Adipocyte (in vitro differentiated cells): ENCODE measurements at places on chromosomes 5 and 9.
A peak's percentile ranks its signal among the peaks of the same experiment; 100 is the strongest.

DNA sequence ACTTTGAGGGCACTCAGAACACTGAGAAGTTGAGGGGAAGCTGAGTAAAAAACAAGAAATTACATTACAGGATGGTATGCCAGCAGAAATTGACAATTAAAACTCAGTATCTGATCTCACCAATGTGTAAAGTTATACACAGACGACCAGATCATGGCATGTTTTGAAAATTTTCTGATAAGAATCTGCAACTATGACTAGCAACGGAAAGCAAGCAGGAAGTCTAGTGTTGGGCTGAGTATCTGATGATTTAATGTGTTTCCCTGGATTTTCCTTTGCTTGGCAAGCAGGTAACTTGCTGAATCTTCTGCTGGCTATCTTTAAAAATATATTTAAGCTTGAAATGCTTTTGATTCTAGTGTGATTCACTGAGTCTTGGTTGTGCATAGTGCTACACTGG, 5.2 kb upstream of the GCNT4 start:
- DNase-seq: no peak

DNA sequence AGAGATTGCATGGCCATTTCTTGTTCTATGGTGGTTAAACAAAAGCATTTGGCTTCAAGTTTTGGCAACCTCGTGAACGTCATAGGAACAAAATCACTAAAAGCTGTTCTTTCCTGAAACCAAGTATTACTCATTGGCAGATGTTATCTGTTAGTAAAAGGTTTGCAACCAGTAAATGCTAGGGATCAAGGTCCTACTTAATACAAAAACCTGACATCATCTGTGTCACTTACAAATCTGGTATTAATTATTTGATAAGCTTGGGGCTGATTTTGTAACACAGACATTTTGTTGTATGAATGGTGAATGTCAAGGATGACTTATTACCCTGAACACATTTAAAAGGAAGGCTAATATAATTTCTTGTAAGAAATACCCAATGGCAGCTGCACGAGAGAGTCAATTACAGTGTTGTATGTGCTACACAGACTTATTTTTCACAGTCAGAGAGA, 486.4 kb upstream of the ZNF608 start:
- peak; percentile 82 for DNase-seq

- DNase-seq: no peak
Measured at GRCh38 chr9:83359039-83359438, 179.2 kb downstream of the FRMD3 start.

DNA sequence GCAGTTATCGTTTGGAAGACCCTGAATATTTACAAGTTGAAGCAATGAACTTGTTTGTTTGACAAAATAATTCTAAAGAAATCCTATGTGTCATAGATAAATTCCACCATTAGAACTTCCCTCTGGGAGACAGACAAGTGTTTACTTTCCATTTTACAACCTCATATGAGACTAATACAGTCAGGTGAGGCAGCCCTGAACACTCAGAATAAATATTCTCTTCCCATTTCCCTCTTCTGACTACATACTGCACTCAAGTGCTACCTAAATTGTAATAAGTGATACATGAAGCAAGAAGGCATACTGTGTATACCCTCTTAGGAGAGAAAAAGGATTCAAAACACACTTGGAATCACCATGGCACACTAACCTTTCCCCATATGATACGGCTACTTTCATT, 6.8 kb downstream of the RASEF start:
- DNase-seq: no peak

GRCh38 chr9:106860721-106861639, 2.0 kb upstream of the ZNF462 start:
- DNase-seq: peak; percentile 67

GRCh38 chr5:6727231-6727630, 14.0 kb downstream of the TENT4A start:
- no peak for DNase-seq

GRCh38 chr5:171808951-171809350, 23.3 kb downstream of the SMIM23 start:
- peak; percentile 30 for DNase-seq

DNA sequence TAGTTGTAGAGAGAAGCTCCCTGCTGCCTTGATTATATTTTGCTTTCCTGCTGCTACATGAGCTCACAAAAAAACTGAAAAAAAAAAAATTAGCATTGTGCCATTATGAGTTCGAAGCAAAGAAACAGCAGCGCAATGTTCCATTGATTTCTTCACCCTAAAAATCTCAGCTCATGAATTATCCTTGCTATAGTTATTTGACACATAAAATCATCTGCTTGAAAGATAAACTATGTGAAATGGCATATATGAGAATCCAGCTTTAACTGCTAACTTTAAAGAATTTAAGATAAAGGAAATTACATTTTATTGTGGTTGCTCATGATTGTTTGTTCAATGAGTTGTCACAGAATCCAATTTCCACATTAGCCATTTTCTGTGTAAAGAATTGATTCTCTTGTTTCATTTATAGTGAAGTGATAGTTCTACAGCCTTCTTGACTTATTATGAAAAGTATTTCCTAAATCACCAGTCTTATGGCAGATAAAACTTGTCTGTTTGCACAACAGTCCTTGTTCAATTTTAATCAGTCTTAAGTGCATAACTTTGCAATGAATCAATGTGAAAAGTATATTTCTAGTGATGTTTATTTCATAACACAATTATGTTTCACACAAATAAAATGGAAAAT, 1275.0 kb upstream of the CDH9 start:
- DNase-seq: peak; percentile 40

GRCh38 chr5:76445830-76446229, 42.7 kb downstream of the IQGAP2 start:
- no peak for DNase-seq
